ENCODE measurements at places on chromosomes 3 and 15. TPM values are rescaled to one million over a fixed set of nuclear protein-coding genes. Genes with fewer than 3 reads are reported as not detected.

DNA sequence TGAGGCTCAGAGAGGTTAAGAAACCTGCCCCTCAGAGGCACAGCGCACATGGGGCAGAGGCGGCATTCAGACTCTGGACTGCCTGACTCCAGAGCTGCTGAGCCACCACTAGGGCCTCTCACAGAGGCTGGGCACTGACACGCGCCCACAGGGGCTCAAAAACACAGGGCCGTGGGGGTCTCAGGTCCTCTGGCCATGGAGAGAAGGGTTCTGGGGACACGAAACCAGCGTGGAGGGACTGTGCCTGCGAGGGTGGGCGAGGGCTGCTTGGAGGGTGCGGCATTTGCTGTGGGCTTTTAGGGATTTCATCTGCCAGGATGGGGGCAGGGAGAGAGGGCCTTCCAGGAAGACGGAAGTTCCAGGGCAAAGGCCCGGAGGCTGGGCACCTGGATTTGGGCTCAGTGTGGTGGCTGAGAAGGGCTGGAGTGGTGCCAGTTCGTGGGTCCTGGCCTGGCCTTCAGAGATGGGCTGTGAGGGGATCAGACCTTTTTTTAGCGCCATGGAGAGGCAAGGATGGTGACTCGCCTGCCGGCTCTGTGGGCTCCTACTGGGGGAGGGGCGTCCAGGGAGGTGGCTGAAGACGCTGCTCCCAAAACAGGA is 69.6 kb downstream of the EFCAB12 start:
- no peak for DNase-seq

TICRR gene
- total RNA-seq: 1.7 TPM

HYAL1 gene
- 0.14 TPM for total RNA-seq

DNA sequence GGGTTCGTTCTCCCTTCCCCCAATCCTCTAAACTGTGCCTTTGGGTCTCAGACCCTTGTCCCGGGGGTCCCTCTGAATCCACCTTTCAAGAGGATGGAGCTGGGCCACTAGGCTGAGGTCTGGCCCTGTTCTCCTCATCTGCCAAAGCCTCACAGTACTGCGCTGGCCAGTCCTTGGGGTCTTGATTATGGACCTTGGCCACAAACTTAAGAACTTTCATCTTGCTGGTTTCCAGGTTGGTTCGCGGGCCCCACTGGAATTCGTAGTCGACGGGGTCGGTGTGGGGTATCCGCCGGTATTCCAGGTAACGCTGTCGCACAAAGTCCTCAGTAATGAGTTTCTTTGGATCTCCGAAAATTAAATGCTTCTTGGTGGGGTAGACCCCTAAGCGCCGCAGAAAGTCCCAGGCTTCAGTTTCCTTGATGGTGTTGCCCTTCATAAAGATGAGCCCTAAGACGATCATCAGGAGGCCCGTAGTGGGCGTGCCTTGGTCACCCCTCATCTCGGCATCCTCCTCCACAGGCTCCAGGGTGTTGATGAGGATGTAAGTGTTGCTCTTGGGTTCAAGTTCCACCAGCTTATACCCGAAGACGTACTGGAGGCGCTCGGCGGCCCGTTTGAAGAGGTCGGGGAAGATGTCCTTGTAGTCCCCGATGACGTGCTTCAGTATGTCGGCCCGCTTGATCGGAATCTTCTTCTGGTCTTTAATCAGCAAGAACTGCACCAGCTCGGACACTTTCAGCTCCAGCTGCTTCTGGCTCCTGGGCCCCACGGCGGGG is 727 bp downstream of the NSMCE3 start:
- no peak for DNase-seq

PLXNB1 gene
- total RNA-seq: 137 TPM
